CD4-positive, alpha-beta memory T cell (primary cell): ENCODE measurements at places on chromosomes 5 and 9. TPM values are rescaled to one million over a fixed set of nuclear protein-coding genes. Genes with fewer than 3 reads are reported as not detected.

SPINK13 gene
- not detected for total RNA-seq

DNA sequence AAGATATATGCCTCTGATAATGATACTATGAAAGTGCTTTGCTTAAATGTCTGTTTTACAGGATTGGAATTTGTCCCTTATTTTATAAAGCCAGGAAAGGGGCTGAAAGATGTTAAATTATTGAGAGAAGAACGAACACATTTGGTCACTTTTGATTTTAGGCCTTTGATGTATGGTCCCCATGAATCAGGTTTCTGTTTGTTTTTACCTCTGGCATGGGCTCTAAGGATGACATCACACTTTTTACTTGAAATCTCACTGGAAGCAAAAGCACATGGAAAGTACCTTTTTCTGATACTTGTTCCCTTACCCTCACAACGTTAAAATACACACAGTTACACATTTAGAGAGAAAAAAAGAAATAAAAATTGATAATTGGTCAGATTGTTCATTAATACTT lies 6.9 kb downstream of the OTULIN start:
- DNase-seq: peak; percentile 21

DNA sequence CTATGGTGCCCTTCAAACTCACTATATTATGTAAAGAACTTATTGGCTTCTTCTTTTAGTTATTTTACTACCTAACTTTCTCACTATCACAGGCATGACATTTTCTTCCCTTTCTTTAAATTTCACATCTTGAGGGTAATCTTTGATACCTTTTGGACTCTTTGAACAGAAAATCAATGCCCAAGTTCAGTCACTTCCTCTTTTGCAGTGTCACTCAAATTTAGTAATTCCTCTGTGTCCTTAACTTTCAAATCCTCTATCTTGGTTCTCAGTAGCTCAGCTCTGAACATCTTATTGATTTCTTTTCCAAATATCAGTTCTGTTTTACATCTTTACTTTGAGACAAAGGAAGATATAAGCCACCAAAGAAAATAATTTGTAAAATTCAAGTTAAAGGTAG lies 25.5 kb downstream of the CNTLN start:
- no peak for DNase-seq

DNA sequence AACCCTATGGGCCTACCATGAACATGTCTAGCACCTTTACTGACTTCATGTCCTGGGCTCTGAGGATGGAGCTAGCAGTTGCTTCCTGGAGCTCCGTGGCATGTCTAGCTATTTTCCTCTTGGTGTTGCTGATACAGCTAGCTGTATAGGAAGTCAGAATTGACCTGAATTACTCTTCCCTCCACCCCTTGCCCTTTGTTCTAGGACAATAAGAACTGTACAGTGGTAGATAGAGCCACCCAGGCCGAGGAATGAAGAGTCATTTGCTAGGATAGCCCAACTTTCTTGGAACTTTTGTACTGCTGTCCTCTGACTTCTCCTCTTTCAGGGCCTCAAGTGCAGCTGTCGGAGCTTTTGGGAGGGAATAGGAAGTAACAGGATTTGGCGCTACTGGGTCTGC lies 109.9 kb upstream of the RUSC2 start:
- no peak for DNase-seq

PCDHA1 gene
- total RNA-seq: not detected

TRMT10B gene
- total RNA-seq: 24.3 TPM

GRCh38 chr9:21160178-21160577 lies 6.3 kb downstream of the IFNA21 start:
- peak; percentile 30 for DNase-seq

NEUROG1 gene
- total RNA-seq: not detected

SCGB3A1 gene
- not detected for total RNA-seq

DNA sequence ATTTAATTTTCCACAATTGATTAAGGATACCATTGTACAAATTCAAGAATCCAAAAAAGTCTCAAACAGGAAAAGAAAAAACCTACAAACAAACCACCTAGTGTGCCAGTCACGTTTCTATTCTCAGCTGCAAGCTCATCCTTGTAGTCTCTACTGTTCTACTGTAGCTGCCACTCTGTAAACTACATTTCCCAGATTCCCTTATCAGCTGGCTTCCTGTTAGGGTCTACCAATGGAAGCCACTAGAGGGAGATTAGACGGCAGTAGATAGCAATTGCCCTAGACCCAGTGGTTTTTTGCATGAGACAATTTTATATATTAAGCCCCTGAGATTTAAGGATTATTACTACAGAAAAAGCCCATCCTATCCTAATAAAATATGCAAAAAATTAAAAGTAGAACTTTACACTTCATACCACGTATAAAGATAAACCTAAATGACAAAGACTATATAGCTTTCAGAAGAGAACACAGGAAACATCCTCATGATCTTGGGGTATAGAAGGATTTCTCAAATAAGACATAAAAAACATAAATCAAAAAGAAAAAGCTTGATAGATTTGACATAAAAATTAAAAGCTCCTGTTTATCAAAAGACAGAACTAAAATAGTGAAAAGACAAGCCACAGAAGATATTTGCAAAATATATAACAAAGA lies 37.4 kb downstream of the P4HA2 start:
- peak; percentile 53 for DNase-seq

RGS7BP gene
- total RNA-seq: not detected

GRCh38 chr9:131817627-131818026 lies 77.8 kb upstream of the RAPGEF1 start:
- DNase-seq: no peak

PCDHB10 gene
- total RNA-seq: not detected

DNA sequence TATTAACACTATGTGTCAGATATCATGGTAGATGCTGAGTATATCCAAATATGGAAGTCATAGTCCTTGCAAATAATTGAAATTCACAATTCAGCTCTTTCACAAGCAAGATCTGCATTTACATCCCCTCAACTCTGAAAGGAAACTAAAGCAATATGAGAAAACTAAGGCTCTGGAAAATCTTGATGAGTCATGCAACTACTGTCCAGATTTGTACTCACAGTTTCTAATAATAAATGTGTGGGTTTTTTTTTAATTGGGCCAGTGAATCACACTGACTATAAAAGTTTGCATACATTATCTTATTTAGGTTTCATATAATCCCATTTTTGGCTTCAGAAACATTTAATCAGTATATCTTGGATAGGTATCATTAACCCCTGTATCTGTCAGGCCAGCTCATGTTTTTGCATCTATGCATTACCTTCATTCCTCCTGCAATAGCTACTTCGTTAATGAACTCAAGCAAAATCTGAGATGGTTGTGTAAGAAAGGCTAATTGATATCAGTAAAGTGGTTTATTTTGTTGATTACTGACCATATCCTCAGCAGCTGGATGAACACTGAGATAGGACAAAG lies 58.7 kb upstream of the PRR16 start:
- DNase-seq: no peak

DNA sequence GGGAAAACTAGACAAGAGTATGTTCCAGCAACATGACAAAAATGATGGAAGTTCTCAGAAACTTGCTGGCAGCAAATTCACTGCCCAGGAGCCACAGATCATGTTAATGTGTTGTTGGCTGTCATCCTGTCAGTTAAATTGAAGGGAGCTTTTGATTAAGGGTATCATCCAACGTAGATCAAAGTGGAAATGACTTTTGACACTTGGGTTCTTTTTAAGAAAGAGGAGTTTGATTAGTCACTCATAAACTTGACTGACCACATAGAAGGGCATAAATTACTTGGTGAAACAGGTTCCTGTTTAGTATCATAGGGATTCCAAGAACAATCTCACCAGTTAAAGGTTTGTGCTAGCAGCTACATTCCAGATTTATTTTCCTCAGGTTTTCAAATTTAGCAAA lies 288.7 kb downstream of the CSNK1G3 start:
- DNase-seq: no peak

DNA sequence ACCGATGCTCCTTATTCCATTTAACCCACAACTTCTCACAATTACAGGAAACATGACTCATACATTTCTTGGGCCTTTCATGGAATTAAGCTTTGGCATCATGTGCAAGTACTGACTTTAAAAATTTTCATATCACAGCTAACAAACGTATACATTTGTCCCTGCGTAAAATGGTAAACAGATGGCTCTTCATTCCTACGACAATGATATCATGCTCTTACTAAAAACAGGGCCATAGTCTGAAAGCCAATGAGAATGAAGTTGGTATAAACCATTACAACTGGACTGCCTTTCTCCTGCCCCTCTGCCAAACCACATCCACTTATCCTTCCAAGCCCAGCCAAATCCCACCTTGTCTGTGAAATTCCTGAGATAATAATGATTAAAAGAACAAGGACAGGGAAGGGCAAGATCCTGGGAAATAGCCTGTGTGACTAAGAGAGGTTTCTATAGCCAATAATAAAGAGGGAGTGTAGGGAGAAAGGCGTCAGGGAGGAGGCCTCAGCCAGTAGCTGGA lies 44.9 kb upstream of the ZNF366 start:
- no peak for DNase-seq

DNA sequence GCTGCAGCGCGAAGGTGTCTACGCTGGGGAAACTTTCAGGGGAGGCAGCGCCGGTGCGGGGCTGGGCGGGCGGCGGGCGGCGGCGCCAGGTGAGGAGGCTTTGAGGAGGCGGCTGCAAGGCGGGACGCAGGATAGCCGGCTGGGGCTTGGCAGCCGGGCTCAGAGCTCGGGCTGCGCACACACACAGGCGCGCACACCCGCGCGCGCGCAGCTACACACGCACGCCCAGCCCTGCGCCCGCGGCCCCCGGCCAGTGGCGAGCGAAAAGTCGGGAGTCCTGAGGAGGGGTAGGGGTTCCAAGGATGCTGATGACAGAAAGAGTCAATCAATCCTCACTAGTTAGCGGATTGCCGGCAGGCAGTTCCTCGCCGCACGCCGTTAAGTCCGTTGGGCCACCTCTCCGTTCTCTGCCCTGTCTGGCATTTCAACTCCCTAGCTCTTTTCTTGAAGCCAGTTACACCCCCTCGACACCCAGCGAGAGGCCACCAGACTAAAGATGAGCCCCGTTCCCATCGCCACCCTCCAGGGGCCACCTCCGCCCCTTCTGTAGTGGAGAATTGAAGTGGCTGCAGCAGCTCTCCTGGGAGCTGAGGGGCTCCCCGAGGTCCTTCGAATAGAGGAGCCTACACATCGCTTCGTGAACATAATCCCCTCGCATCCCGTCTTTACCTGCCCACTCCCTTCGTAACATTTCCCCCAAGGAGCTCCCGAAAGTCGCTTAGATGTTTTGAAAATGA lies 1640.3 kb upstream of the C9orf72 start:
- DNase-seq: no peak

DNA sequence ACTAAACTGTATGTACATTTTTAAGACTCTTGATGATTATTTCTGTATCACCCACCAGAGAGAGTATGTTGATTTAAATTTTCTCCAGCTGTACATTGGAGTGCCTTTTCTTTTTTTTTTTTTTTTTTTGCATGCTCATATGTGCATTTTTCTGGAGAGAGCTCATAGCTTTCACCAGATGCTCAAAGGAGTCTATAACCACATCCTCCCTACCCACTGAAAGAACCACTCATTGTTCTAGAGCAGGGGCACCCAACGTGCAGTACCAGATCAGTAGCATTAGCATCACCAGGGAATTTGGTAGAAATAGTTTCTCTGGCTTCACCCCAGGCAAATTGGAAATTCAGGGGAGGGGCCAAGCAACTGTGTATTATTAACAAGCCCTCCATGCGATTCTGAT lies 53.9 kb upstream of the TMEM171 start:
- no peak for DNase-seq
